ENCODE measurements at places on chromosomes 7 and 10. TPM values are rescaled to one million over a fixed set of nuclear protein-coding genes. Genes with fewer than 3 reads are reported as not detected.

Gene IMPDH1
- 30.8 TPM for total RNA-seq

Gene CPEB3
- 2.2 TPM for total RNA-seq

Gene SORCS1
- 15.2 TPM for total RNA-seq

Gene PHYHIPL
- 0.37 TPM for total RNA-seq

DNA sequence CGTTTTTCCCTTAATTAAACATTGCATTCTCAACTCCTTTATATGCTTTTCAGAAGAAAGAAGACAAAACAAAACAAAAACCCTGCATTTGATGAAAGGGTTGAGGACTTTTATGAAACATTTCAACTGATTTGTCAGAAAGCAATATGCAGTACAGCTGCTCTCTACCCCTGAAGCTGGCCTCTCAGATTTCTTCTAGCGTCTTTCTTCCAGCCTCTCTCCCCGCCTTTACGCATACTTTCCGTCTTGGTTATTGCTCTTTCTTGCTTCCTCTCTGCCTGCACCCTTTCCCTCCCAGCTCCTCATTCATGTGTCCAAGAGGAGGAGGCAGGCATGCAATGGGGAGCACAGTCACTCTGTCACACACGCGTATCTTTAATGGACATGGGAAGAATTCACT, 91.0 kb upstream of the COL1A2 start:
- no peaks in the 10 kb centered on the region for H3K27me3 ChIP-seq
- no peaks in the 10 kb centered on the region for H3K36me3 ChIP-seq
- no peak overlapping the region for H3K4me3 ChIP-seq
- H3K4me1 ChIP-seq, result peaks cover 23% of the 10 kb centered on the region
- H3K27ac ChIP-seq, result no peak overlapping the region

DNA sequence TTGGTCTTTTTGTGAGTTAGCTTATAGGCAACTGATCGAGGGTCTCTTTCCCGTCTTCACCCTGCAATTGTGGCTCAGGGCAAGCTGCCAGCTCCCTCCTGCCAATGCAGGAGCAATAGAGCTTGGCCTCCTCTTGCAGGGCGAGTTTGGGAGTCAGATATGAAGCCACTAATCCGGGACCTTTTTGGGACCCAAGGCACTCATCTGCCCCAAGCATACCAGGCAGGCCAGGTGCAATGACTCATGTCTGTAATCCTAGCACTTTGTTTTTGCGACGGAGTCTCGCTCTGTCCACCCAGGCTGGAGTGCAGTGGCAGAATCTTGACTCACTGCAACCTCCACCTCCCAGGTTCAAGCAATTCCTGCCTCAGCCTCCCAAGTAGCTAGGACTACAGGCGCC, 21.1 kb downstream of the LIMK1 start:
- H3K27ac ChIP-seq, result no peak overlapping the region
- H3K4me1 ChIP-seq, result no peaks in the 10 kb centered on the region
- no peak overlapping the region for H3K4me3 ChIP-seq
- H3K27me3 ChIP-seq, result no peaks in the 10 kb centered on the region
- DNase-seq, result no peak

DNA sequence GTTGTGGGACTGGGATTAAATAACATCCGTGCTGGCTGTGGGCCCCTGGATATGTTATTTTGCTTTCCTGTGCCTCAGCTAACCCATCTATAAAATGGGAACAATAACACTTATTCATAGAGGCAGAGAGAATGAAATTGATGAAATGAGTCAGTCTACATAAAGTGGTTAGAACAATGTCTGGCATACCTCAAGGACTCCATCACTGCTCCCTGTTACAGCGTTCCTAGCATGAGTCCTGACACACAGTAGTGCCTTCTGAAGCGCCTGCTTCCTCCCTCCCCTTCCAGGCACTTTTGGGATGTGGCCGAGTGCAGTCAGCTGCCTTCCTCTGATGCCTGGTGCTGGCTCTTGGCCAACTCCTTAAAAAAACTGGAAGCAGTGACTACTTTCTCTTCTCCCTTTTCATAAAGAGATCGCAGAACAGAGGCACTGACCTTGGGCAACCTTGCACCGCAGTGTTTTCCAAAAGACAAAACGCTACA, 108.4 kb upstream of the ZMIZ1 start:
- no peak for DNase-seq
- no peaks in the 10 kb centered on the region for H3K36me3 ChIP-seq
- H3K27me3 ChIP-seq, result no peaks in the 10 kb centered on the region
- H3K27ac ChIP-seq, result no peak overlapping the region
- no peak overlapping the region for H3K4me3 ChIP-seq

GRCh38 chr7:150852371-150852905, at the start of gene AOC1:
Gene AOC1, plus strand, starts transcription at chr7:150852517. Its CDS starts 3,954 bp downstream, at chr7:150856471.
- no peaks in the 10 kb centered on the region for H3K36me3 ChIP-seq
- H3K4me3 ChIP-seq, result no peak within 1 kb of the TSS
- H3K27ac ChIP-seq, result no peak within 1 kb of the TSS
- H3K4me1 ChIP-seq, result peaks cover 6% of the 10 kb centered on the region
- no peaks in the 10 kb centered on the region for H3K27me3 ChIP-seq
- DNase-seq, result no peak

DNA sequence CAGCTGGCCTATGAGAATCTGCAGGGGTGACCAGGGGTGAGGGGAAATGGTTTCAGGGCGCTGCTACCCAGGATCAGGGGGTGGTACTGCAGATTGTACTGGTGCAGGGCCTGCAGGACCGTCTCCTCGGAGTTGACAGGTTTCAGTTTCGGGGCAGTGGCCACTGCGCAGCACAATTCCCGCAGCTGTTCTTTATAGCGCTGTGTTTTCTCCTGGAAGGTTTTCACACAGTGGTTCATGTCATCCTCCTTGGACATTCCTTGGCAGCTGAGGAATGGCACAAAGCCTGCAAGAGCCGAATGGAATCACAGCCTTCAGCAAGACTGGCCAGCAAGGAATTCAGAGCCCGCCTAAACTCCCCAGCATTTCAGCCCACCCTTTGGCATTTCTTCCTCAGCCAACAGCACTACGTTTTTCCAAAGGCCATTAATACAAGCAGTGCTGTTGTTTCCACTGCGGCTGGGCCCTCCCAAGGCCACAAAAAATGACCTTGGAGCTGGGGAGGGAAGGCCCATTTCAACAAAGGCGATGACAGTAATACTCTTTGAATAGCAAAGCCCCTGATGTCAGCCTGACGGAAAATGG, 44.9 kb downstream of the PNLIPRP2 start:
- DNase-seq, result no peak
- no peak overlapping the region for H3K27ac ChIP-seq
- peaks cover 10% of the 10 kb centered on the region for H3K4me1 ChIP-seq
- H3K36me3 ChIP-seq, result no peaks in the 10 kb centered on the region
- no peak overlapping the region for H3K4me3 ChIP-seq
- no peaks in the 10 kb centered on the region for H3K27me3 ChIP-seq

DNA sequence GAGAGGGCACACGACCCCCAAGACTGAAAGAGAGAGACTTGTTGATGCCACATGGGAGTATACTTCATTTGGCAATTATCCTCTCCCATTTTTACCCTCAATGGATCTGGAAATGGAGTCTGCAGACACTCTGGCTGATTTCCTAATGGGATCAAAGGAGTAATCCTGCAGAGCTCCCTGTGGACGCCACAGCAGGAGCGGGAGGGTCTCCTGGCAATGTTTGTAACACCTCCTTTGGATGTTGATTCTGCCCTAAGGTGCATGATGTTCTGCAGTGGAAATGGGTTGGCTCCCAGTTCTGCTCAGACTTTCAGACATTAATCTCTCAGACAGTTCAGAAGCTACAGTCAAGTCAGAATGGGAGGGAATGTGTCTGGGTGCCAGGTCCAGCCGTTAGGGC, 166.0 kb upstream of the WDR11 start:
- H3K27me3 ChIP-seq, result no peaks in the 10 kb centered on the region
- H3K36me3 ChIP-seq, result no peaks in the 10 kb centered on the region
- no peak overlapping the region for H3K4me3 ChIP-seq
- DNase-seq, result no peak
- H3K27ac ChIP-seq, result no peak overlapping the region

GRCh38 chr10:37972396-37972795, 4.1 kb downstream of the ZNF25 start:
- no peaks in the 10 kb centered on the region for H3K27me3 ChIP-seq
- H3K36me3 ChIP-seq, result no peaks in the 10 kb centered on the region
- DNase-seq, result no peak
- no peak overlapping the region for H3K27ac ChIP-seq
- H3K4me3 ChIP-seq, result no peak overlapping the region

DNA sequence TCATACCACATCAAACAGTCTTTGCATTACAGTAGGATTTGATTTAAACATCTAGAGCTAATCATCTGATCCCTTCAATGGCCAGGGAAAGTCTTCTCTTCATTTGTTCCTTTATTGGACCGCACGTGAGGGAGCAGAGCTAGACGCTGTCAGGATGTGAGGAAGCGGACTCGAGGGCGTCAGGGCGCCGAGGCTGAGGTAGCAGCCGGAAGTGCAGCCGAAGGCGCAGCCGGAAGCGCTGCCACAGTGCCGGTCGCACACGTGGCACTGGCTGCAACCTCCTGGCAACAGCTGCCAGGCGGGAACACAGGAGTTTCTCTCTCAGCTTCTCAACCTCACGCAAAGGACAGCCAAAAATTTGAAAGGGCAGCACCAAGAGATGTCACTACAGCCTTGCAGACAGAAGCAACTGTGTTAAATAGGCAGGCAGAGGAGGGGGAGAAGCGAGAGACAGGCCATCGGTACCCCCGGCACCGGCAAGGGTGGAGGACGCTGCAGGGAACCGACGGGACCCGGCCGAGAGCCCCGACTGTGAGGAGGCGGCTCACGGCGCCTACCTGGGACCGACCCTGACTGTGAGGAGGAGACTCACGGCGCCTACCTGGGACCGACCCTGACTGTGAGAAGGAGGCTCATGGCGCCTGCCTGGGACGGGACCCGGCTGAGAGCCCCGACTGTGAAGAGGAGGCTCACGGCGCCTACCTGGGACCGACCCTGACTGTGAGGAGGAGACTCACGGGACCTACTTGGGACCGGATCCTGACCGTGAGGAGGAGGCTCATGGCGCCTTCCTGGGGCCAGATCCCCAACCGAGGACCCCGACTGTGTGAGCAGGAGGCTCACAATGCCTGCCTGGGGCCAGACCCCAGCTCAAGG, 32.3 kb downstream of the VIPR2 start:
- no peaks in the 10 kb centered on the region for H3K36me3 ChIP-seq
- H3K27ac ChIP-seq, result no peak overlapping the region
- H3K27me3 ChIP-seq, result no peaks in the 10 kb centered on the region

All from neural progenitor cell (in vitro differentiated cells).